ENCODE measurements at places on chromosomes 11 and 22.

GRCh38 chr11:20672575-20672974 lies 3.2 kb downstream of the NELL1 start:
- no peak for DNase-seq

DNA sequence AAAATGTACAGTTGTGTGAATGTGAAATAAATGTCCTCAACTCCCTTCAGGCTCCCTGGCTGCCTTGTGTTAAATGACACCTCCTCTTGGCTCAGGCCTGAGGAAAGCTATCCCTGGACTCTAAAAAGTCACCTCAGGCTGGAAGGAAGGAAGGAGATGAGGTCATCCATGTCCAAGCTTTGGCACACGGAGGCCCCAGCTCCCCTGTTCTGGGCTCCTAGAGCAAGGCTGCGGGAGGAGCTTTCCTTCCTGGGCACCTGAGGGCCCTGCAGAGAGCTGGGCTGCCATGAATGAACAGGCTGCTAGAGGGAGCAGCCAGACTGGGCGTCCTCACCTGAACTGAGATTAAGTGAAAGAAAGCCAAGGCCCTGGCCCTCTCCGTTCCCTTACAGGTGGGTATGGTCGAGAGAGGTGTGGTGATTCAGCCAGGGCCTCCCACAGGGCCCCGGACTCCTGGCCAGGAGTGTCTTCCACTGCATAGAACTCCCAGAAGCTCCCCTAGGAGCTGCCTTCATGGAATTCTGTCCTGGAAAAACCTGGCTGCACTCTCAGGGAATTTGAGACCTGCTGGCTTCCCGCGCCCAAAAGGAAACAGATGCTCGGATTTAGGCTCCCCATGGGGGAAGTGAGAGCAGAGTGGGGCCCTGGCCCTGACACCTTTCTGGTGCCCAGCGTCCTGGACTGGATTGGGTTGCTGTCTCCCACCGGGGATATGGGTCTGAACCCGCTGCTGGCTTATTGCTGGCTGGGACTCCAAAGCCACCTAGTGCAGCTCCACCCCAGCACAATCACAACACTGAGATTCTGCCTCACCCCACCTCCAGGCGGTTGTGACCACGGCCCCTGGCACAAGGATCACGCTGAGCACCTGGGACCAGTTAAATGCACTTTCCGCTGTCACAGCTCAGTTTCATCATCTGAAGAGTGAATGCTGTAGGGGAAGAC lies 22.2 kb downstream of the MYBPC3 start:
- DNase-seq: no peak

GRCh38 chr11:62593434-62594044 lies 2.2 kb upstream of the TUT1 start:
- no peak for DNase-seq

DNA sequence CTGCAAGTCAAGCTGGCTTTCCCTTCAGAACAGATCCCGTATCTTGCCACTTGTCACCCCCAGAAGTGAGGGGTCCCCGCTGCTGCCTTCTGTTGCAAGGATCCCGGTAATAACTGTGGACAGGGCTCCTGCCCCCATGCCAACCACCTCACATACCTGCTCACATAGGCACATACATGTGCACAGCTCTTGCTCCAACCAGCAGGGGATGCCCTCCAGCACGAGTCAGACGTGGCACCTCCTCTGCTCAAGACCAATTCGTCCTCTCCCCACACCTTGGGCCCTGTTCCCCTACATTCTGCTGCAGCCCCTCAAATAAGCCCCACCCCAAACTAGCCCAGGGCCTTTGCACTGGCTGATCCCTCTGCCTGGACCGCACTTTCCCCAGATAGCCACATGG lies 163.3 kb downstream of the CRYBB2 start:
- no peak for DNase-seq

DNA sequence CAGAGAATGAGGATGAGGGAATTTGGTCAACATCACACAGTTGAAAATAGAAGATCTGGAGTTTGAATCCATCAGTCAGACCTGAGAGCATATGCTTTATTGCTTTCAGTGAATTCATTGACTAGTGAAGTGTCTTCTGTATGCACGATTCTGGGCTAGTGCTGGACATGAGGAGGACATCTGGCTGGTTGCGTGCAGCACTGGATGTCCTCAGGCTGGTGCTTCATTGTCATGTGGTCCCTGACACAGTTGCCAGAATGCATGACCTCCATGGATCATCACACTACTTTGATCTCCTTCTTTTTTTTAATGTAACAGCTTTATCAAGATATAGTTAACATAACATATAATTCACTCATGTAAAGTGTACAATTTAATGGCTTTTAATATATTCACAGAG lies 44.5 kb upstream of the MMP7 start:
- DNase-seq: no peak

DNA sequence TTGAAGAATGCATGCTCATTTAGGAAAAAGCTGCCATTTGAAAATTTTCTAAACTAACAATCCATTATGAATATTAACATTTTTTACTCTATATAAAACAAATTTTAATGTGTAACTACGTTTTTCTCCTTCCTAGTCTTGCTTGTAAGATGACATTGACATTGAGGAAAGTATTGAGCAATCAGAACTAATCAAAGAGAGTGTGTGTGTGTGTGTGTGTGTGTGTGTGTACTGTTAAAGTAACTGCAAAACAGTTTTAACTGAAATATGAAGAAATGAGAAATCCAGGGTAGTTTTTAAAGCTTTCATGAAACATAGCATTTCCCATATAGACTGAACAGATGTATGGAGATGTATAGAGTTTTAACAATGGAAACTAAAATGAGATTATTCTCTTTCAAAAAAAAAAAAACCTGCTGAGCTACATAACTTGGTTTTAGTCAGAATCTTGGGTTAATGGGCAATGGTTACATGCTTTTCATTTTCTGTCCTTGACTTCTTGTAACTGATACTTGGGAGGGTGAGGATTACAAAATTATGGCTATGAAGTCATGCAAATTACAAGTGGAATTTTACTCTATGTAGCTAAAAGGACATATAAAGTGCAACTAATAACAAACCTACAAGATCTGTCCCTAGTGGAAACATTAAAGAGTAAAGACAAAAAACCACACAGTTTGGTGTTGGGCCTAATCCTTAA lies 2.0 kb downstream of the PDGFD start:
- no peak for DNase-seq

- no peak for DNase-seq
These were observed 5.3 kb downstream of the TYR start for GRCh38 chr11:89182773-89183518.

DNA sequence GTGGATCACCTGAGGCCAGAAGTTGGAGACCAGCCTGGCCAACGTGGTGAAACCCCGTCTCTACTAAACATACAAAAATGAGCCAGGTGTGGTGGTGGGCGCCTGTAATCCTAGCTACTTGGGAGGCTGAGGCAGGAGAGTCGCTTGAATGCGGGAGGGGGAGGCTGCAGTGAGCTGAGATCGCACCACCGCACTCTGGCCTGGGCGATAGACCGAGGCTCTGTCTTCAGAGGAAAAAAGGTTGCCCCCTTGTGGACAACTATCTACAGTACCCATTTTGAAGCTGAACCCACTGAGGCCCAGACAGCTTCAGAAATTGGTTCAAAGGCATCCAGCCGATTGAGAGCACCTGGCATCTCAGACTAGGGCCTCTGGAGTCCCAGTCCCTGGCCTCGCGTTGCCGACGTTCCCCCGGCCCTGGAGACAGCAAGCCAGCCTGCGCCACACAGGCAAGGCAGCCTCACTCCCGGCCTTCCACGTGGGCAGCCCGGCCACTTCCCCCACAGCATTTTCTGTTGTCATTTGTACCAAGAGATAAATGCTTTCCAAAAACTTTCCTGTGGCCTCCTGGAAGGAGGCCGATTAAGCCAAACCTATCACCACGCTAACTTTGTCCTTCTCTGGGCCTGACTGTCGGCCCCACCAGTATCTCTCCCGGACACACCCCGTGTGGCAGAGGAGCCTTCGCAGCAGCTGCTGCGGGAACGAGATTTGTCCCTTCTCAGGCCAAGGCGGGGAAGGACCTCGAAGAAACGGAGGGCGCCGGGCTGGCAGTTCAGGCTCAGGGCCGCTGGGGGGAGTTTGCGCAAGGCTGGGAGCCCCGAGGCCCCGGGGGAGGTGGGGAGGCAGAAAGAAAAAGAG lies 82.8 kb downstream of the FLI1 start:
- DNase-seq: no peak

DNA sequence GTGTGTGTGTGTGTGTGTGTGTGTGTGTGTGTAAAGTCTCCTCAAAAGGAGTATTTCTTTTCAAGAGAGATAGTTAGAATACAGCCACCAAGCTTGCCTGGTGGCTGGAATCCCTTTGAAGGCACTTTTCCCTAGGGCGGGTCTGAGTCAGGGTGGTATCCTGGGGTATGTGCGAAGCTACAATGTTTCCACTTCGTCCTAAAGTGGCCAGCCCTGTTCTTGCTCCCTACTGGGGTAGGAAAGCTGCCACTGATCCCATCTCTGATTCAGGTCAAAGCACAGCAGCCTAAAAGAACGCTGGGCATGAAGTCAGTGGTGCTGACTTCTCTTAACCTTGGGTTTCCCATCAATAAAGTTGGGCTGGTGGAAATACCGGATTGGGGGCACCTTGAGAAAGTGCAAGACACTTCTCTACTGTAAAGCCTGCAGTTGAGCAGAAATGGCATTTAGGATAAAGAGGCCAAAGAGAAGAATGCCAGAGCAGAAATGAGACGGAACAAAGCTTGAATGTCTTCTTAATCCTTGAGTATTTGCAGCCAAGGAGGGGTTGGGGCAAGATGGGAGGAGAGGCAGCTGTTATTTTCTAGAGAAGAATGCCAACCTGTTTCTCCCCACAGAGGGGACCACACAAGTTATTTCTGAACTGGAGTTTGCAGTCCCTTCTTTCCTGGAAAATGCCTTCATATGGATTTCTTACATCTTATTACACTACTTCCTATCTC lies 35.3 kb downstream of the ZNRF3 start:
- DNase-seq: no peak

DNA sequence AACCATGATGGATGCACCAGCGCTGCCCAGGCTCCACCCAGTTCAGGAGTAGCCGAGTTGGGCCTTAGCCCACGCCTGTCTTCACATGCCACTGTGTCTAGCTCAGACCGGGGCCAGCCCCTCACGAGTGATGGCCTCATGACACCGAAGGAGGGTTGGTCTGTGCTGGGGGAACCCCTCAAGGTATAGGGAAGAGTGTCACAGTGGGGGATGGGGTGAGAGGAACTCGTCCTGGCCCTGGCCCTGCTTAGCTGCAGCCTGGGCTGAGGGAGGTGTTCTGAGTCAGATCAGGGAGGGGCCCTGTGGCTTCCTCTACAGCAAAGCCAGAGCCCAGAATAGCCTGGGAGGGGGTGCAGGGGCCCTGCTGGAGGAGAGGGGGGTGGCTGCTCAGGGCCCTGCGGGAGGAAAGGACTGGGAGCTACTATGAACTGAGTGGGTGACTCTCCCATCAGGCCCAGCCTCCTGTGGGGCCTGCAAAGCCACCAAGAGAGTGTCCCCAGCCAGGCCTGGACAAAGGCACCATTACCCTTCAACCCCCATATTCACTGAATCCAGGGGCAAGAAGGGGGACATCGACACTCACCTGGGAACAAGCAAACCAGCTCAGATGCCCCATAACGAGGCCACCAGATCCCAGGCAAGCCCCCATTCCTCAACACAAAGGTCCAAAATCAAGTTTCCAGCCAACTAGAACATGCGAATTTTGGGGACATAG lies 41.2 kb downstream of the IGLL5 start:
- no peak for DNase-seq

DNA sequence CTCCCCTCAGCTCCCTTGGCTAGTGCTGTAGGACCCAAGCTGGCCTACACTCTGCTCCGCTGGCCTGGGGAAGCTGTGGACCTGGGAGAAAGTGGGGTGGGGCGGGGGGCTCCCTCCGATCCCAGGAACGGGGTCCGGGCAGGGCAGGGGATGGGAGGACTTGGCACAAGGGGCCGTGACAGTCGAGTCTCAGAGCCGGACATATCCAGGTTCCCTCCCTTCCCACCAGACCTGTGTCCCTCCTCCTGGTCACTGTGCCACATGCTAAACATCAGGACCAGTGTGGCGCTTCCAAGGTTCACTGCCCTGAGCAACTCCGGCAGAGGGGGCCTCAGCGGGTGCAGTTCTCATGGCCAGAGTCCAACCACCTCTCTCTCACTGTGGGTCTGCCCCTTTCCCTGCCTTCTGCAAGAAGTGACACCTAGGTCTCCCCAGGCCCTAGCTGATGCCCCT lies 2.0 kb downstream of the DUSP8 start:
- DNase-seq: no peak

DNA sequence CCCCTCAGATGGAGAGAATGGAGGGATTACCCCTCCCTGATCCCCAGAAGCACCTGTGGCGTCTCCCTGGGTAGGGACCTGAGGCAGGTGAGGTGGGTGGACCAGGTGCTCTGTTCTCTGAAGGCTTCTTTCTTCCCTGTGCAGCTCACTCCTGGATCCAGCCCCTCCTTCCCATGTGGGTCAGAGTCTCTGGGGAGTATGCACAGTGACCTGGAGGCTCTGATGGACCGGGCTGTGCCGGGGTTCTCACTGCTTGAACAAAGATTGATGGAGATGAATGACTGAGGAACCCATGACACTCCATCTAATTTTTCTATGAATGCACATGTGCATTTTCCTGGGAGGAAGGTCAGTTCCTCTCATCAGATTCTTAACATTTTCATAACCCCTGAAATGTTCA lies 78.6 kb upstream of the SHANK2 start:
- no peak for DNase-seq

- DNase-seq: no peak
These were observed 585 bp downstream of the ARHGEF12 start for GRCh38 chr11:120336641-120337354.

DNA sequence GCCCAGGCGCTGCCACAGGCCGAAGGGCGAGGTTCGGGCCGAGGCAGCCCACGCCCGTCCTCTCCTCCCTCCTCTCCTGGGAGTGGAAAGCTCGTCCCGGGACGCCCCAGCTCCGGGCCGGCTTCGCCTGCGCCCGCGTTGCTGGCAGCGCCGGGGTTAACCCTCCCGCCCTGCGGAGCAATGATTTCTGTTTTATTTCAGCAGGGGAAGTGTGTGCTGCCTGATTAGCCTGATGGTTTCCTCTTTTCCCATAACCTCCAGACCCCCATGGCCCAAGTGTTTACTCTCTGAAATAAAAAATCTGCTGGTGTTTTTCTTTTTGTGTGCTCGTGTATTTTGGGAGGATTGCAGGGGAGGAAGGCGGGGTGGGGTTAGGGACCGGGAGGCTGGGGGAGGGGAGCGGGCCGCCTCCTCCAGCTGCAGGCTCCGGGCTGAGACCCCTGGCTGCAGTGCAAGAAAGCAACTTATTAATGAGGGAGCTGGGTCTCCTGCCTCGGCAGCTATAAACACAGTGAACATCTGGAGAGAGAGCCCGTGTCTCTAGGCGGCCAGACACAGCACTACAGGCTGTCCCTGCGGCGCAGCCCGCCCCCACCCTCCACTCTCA lies 38.6 kb downstream of the ETS1 start:
- DNase-seq: no peak

DNA sequence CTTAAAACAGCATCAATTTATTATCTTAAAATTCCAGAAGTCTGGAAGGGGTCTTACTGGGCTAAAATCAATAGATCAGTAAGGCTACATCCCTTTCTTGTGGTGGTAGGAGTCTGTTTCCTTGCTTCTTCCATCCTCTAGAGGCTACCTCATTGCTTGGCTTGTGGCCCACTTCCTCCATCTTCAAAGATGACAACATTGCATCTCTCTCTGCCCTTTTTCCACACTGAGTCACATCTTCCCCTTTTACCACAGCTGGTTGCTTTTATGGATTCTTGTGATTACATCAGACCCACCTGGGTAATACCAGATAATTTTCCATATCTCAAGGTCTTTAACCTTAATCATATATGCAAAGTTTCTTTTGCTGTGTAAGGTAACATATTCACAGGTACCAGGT lies 60.9 kb downstream of the GRIA4 start:
- no peak for DNase-seq
